ENCODE measurements at places on chromosomes 7 and 10.
A peak's percentile ranks its signal among the peaks of the same experiment; 100 is the strongest.

GRCh38 chr10:118596426-118597124, 1.1 kb upstream of the PRLHR start:
- no peak for DNase-seq

DNA sequence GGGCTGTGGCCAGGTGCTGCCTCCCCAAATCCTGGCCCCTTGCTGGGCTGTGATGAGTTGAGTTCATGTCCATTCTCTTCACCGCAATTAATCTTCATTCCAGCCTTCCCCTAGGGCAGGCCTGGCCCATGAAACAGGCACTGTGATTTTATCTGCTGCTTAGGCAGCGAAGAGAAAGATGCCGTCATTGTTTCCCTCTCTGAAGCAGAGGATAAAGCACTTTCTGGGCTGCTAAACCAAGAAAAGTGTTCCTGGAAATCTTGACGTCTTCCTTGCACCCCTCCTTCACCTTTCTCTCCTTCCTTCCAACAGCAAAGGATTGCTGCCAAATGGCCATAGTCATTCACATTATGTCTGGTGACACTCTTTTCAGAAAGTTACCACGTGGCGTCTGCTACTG, 265.9 kb downstream of the ZEB1 start:
- no peak for DNase-seq

DNA sequence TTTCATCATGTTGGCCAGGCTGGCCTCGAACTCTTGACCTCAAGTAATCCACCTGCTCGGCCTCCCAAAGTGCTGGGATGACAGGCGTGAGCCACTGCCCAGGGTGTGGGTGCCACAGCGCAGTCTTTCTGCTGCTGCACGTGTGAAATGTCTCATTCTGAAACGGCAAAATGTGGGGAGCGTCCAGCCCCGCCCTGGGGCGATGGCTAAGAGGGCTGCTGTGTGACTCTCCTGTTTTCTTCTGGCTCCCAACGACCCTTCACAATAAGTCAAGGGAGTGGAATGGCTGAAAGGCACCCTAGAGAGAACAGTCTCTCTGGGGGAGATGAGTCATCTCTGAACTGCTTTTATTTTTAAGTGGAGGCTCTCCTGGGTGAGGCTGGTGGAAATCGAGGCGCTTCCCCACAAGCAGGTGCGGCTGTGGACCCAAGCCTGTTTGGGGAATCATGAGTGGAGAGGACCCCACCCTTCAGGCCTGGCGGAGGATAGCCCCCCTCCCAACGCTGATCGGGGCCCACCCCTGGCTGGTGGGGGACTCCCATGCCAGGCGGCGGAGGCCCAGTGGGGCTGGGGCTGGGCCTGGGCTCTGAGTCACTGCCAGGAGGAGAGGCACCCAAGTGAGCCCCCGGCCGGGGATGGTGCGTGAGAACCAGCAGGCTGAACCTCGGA, 18.0 kb downstream of the ADAP1 start:
- DNase-seq = no peak

- peak; percentile 64 for DNase-seq
Measured at GRCh38 chr7:74443543-74444247, 10.0 kb upstream of the GTF2IRD1 start.

DNA sequence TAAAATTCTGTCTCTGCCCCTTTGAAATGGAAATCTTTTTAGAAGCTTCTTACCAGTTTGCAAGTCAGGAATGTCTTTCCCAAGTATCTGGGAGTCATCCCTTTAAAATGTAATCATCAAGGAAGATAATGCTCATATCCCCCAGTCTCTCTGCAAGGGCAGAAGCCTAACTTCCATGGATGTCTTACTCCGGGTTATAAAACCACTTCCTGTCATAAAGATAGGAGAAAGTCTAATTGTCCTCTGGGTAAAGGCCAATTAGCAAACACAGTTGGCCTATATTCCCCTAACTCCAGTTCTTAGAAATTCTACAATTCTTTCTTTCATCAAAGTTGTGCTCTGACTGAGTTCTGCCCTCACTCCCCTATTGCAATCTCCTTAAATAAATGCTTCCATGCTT, 1631.5 kb upstream of the LRRTM3 start:
- no peak for DNase-seq

DNA sequence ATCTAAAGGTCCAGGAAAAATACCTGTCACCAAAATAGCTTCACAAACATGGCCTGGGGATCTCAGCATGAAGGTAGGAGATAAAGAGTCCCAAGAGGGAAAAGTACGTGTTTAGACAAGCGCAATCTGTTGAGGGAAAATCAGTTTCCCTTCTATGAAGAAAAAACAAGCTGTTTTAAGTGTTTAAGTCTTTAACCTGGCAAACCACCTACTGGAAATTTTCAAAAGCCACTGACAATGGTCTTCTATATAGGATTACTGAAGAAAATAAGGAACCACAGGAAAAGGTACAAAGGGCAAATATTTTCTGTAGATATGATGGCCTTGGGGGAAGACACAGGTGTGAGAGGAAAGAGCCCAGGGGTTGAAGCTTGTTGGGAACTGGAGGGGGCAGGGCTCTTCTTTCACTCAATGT, 21.2 kb downstream of the ALDH18A1 start:
- peak; percentile 61 for DNase-seq

DNA sequence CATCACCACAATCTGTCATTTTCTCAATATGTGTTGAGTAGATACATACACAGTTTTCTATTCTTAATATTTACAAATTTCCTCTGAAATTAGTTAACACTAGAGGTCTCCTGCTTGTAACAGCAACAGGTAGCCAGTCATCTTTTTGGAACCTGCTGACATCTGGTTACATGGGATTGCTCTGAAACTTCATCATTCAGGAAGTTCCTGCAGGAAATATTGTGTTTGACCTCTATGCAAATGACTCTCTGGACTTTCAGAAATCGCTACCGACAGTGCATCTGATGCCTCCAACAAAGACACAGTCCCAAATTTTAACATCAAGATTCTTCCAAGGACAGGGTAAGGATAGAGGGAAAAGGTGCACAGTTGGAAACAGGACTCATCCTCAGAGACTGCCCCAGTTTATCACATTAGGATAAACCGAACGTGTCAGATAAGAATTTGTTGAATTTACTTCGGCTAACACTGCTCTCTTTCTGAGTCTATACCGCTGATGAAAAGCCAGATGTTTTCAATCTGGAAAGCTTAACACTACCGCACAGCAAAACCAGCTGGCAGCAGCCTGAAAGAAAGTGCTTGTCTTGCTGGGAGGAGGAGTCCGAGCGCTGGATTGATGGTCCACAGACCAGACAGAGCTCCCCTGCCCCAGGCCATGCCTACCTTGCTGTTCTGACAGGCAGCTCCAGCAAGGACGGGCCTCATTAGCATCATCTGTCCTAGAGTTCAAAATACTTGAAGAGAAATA, 633.4 kb downstream of the PARD3 start:
- DNase-seq = peak; percentile 47

- no peak for DNase-seq
Measured at GRCh38 chr7:141161550-141162535, 88.0 kb downstream of the TMEM178B start.

- no peak for DNase-seq
Measured at GRCh38 chr10:43901302-43901701, 252.6 kb upstream of the ZNF32 start.

DNA sequence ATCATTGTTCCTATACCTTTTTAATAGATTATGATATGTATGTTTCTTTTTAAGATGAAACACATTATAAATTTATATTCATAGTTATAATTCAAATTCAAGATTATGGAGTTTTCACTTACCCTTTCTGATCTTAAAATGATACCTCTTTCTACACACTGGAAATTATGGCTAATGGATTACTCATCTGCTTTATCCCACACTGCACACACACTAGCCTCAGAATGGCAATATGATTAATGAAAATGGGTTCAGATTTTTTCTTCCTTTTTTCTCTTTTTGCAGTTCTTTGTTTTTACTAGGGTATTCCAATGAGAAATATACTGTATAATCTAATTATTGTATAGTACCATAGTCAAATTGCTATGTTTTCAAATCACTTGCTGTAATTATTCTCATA, 82.3 kb upstream of the FZD1 start:
- no peak for DNase-seq

DNA sequence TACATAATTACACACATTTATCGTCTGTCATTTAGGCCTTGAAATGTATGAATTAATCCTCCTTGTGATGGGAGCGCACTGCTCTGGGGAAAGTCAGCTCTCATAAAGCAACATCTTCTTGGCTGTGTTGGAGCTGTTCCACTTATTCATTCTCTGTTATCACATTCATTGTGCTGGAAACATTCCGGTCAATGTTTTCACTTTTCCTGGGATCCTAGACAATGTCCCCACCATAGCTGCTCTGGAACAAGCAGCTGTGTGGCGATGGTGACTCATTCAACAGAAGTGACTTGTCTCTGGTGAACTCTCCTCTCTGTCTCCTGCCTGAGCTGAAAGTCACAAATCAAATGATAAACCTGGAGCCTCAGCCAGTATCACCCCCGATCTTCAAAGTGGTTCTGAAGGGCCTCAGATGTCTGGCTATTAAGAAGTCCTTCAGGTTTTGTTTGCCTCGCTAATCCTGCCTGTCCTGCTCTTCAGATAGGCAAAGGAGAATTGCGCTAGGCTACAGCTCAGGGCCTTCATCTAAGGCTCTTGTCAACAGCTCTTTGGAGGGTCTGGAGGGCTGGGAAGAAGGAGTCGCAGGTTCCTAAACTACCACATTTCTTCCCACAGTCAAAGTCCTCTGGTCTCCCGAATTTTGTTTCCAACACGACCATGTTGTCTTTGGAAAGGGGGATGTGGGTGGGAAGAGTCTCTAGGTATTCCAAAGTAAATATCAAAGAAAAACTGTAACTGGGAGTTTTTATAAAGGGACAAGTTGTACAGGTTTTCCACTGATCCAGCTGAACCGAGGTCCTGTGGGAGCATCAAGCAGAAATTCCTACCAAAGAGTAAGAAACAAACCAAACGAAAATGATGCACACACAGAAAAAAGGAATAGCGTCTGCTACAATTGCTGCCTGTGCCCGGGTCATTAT, 29.3 kb downstream of the KLF6 start:
- no peak for DNase-seq

GRCh38 chr10:124052561-124052960, 40.8 kb downstream of the CHST15 start:
- no peak for DNase-seq

- no peak for DNase-seq
Measured at GRCh38 chr10:103752680-103753248, 102.6 kb downstream of the SH3PXD2A start.

DNA sequence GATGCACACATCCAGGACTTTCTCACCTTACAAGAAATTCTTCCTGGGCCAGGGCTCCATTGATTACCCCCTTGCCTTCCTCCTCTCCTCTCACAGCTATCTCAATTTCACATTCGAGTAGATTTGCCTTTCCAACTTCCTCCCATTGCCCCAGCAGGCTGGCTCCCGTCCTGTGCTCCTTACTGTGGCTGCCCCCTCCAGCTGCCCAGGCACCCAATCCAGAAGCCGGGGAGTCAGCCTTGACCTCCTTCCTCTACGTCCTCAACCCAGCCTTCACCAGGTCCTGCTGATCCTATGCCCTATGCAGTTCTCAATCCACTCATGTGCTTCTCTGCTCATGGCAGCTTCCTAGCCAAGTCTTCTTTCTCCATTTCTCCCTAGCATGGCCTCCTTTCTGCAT, 85.7 kb upstream of the GPR26 start:
- no peak for DNase-seq

- no peak for DNase-seq
Measured at GRCh38 chr7:12258074-12258473, 47.0 kb downstream of the TMEM106B start.

DNA sequence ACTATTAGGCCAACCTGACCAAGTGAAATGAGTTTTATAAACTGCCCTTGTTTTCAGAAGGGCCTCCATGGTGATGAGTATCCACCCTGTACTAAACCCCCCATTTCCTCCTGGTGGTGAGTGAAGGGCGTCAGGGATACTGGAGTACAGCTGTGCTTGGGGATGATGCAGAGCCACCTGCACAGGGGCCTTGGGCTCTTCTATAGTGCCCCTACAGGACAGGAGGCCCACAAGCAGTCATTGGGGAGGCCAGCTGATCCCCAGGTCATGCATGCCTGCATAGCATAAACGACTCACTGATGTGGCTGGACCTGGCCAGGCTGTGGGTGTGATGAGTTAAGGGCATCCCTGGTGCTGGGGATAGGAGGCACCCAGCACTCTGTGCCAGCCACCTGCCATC, 114.1 kb upstream of the CELF2 start:
- DNase-seq = no peak

GRCh38 chr10:127990846-127991542, 84.1 kb downstream of the PTPRE start:
- no peak for DNase-seq

GRCh38 chr10:27865221-27865635, 119.6 kb upstream of the MKX start:
- no peak for DNase-seq

- DNase-seq = no peak
Measured at GRCh38 chr10:58373442-58373827, 11.8 kb upstream of the TFAM start.

- DNase-seq = no peak
Measured at GRCh38 chr7:47217570-47218360, 364.1 kb downstream of the TNS3 start.

GRCh38 chr7:139078399-139078798, 31.1 kb downstream of the ZC3HAV1 start:
- no peak for DNase-seq

- peak; percentile 25 for DNase-seq
Measured at GRCh38 chr10:42864575-42864974, 82.0 kb downstream of the BMS1 start.

DNA sequence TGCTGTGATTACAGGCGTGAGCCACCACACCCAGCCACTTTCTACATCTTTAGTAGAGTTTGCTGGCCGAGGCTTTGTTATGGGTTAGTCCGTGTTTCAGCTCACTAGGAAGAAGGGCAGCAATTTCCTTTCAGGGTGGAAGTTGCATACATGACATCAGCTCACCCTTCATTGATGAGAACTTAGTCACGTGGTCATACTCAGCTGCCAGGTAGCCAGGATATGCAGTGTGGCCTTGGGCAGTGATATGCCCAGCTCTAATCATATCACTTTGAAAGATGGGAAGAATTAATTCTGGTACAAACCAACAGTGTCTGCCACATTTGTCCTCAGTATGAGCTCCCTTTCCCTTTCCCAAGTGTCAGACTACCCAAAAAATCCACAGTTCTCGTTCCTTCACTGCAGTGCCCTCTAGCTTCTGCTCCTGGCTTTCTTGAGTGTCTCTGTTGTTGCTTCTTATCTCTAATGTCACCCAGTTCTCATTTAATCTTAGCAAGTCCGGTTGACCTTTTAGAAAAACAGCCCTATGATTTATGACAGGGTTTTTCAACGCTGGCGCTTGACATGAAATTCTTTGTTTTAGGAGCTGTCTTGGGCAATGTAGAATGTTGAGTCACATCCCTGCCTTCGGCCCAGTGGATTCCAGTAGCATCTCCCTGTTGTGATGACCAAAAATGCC, 108.7 kb upstream of the ITGB1 start:
- DNase-seq = no peak
